NCI-H1436 treated with DMSO at 0.1 percent for 48 hours (cell line): ENCODE measurements at places on chromosomes 1 and 21.

GRCh38 chr1:78224246-78224785 is 178.6 kb downstream of the GIPC2 start:
- no peak for DNase-seq

GRCh38 chr1:46448109-46448911 is 41.3 kb upstream of the DMBX1 start:
- no peak for DNase-seq

DNA sequence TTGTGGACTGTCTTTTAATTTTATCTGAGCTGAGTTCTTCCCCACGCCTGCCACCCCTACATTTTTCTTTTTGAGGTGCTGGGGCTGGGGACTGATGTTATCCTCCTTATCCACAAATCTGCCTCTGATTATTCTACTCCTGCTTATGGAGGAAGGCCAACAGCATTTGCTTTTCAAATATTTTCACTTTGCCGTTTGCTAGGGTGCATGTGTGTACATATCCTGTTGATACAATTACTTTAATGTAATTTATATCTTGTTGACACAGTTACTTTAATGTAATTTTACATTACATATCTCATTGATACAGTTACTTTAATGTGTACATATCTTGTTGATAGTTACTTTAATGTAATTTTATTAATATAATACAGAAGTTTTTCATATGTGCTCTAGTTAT is 36.2 kb downstream of the PRRC2C start:
- no peak for DNase-seq

GRCh38 chr1:229474509-229474908 is 33.6 kb downstream of the NUP133 start:
- no peak for DNase-seq

GRCh38 chr1:64891448-64891825 is 74.9 kb downstream of the JAK1 start:
- no peak for DNase-seq

- no peak for DNase-seq
Observed at GRCh38 chr21:33789697-33790096, 125.9 kb downstream of the ATP5PO start.

GRCh38 chr1:89578946-89579684 is 53.8 kb upstream of the LRRC8C start:
- no peak for DNase-seq

GRCh38 chr1:21607549-21608529 is 61.3 kb downstream of the RAP1GAP start:
- no peak for DNase-seq

GRCh38 chr21:43865540-43866259 is 677 bp downstream of the AGPAT3 start:
- no peak for DNase-seq

DNA sequence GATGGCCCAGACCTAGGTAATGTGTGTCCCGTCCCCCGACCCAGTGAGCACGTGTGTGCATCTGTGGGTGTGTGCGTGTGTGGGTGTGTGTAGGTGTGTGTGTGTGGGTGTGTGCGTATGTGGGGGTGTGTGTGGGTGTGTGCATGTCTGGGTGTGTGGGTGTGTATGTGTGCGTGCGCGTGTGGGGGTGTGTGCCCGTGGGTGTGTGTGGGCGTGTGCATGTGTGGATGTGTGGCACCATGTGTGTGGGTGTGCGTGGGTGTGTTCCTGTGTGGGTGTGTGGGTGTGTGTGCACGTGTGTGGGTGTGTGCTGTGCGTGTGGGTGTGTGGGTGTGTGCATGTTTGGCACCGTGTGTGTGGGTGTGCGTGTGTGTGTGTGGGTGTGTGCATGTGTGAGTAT is 309.5 kb downstream of the KIF26B start:
- DNase-seq: no peak

- DNase-seq: no peak
Observed at GRCh38 chr1:228370941-228371740, 35.5 kb downstream of the TRIM11 start.

DNA sequence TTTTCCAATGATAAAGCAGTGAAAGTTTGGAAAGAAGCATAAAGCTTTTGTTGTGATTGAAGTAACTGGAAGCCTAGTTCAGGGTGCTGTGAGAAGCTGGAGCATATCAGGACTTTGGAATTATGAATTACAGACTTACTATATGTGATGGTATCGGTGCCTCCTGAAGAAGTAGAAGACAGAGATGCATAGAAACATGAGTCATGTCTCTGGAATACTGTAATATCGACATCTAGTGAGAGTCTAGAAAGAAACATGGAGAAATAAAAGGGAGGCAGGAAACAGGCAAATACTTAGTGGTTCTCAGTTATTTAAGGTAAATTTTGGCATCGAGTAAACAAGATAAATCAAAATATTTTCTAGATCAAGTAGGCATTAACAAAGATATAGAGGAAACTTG is 103.0 kb downstream of the CAMTA1 start:
- no peak for DNase-seq

GRCh38 chr1:67084765-67085318 is 30.9 kb upstream of the SLC35D1 start:
- DNase-seq: no peak

- no peak for DNase-seq
Observed at GRCh38 chr1:58857680-58858673, 74.1 kb upstream of the JUN start.

DNA sequence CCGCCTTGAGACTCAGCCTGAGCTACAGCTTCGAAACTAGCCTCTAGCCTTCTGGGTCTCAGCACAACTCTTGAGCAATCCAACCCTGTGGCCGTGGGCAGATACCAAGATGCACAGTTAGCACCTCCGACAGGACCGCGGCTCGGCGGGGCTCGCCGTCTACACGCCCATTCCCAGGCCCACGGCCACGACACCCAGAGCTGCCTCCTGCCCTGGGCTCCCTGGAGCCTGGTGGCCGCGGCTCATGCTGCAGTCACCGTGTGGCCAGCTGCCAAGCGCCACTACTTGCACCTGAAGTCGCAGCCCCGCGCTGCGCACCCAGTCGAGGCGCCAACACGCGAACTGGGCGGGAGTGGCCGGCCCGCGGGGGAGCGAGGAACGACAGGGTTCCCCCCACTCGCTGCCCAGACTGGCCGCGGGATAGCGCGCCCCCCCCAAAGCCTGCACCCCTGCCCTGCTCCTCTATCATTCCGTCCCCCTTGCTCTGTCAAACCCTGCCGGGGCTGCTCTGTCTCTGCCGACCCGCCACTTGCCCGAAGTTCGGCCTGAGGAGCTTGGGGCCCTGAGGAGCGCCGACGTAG is 729 bp upstream of the CDCA8 start:
- DNase-seq: no peak

DNA sequence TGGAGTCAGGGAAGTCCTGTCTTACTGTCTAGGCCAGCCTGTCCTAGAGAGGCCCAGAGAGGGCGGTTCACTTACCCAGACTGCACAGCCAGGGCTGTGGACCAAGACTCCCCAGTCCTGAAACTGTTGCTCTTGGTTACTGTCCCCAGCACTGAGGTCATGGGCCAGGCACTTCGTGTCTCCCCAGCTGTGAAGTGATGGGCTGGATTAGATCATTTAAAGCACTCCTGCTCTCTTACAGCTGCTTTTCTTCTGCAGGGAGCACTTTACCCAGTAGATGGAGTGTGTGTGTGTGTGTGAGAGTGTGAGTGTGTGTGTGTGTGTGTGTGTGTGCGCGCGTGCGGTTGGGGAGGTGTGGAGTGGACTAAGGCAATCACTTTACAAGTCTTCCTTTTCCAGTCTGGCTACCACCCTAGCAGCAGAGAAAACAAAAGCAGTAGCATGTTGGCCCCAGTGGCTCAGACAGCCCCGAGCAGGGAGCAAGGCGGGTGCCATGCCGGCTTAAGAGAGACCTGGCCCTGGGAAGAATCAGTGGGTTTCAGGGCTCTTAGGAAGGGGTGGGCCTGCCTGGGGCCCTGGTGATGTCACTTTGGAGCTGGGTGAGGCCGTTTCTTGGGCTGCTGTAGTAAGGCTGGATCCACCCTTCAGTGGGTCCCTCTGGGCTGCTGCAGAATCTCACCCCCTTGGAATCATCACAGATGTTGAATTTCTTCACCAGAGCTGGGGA is 2.4 kb downstream of the SPSB1 start:
- no peak for DNase-seq

DNA sequence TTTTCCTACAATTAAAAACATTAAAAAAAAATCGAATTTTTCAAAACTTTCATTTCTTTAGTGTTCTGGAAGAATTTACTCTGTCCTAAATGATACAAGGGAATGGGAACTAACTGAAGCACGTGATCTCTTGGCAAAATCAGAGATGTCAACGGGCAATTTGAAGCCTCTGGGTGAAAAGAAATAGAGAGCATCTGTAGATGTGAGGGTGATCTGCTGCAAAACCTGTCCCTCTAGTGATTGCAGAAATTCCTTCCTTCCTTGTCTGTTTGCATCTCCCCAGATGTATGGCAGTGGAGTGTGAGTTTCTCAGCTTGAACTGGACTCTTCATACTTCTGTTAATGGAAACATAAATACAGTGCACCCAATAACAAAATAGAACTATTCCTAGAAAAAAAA is 100.5 kb upstream of the S1PR1 start:
- DNase-seq: no peak

- DNase-seq: peak; percentile 63
Observed at GRCh38 chr21:40658311-40658710, 188.6 kb downstream of the DSCAM start.

GRCh38 chr1:227943381-227944089 is 4.2 kb downstream of the WNT9A start:
- no peak for DNase-seq

GRCh38 chr1:219726480-219727272 is 113.8 kb upstream of the ZC3H11B start:
- no peak for DNase-seq

GRCh38 chr21:44357064-44357837 is 3.8 kb downstream of the TRPM2 start:
- DNase-seq: no peak

- DNase-seq: no peak
Observed at GRCh38 chr1:210159211-210159610, 73.4 kb upstream of the SERTAD4 start.

GRCh38 chr1:12130466-12131130 is 36.2 kb upstream of the TNFRSF1B start:
- DNase-seq: no peak

GRCh38 chr1:112058815-112059450 is 69.5 kb upstream of the KCND3 start:
- DNase-seq: no peak

DNA sequence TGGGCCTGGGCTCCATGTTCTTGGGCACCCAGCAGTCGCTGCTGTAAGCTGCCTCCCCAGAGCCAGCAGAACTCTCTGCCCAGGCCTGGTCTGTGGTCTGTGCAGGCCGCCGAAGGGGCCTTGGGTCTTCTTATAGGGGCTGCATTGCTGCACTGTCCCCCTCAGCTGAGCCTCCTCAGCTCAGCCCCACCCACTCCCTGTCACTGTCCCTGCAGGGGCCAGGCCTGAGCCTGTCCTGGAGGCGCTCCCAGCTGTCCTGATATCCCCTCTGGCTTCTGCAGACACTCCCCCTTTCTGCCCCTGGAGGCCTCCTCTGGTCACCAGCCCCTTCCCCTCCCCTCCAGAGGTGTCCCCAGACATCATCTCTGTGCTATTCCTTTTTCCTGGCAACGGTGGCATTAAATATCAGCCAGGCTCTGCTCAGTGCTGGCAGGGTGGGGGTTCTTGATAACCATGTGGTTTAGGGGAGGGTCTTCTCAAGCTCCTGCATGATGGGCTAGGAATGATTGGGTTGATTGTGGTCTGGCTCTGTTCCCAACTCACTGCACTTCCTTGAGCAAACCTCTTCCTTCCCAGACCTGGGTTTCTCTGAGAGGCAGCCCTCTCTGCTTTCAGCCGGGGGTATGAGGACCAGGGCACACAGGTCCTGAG is 3.7 kb upstream of the FOXO6 start:
- DNase-seq: no peak

DNA sequence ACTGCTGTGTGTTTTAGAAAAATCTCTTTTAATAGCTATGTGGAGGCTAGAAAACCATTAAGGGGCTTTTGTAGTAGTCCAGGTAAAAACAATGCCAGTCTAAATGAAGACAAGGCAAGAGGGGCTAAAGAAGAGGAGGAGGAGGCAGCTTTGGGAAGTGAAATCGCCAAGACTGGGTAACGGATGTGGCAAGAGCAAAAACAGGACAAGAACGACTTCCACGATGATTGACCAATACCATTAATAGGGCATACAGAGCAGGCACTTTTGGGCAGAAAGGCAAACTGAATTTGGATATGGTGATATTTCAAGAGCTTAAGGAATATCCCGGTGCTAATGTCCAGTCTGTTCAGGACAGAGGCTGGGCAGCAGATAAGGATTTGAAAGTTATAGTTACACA is 22.0 kb downstream of the COA6 start:
- DNase-seq: no peak

DNA sequence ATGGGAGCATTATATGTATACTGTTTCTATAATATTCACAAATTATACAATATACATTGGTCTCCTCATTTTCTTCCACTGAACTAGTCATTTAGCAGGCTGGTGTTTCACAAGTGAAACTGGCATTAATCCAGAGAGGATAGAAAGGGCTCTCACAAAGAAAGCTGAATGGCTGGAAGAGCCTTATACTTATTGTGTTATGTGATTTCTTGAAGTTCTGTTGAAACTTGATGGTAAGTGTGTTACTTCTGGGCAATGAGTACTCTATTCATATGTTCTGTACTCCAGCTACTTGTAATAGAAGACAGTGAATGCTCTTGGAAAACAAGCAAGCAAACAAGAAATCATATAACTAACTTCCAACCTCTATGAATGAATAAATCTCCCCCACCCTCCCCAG is 14.9 kb downstream of the STX12 start:
- DNase-seq: no peak

DNA sequence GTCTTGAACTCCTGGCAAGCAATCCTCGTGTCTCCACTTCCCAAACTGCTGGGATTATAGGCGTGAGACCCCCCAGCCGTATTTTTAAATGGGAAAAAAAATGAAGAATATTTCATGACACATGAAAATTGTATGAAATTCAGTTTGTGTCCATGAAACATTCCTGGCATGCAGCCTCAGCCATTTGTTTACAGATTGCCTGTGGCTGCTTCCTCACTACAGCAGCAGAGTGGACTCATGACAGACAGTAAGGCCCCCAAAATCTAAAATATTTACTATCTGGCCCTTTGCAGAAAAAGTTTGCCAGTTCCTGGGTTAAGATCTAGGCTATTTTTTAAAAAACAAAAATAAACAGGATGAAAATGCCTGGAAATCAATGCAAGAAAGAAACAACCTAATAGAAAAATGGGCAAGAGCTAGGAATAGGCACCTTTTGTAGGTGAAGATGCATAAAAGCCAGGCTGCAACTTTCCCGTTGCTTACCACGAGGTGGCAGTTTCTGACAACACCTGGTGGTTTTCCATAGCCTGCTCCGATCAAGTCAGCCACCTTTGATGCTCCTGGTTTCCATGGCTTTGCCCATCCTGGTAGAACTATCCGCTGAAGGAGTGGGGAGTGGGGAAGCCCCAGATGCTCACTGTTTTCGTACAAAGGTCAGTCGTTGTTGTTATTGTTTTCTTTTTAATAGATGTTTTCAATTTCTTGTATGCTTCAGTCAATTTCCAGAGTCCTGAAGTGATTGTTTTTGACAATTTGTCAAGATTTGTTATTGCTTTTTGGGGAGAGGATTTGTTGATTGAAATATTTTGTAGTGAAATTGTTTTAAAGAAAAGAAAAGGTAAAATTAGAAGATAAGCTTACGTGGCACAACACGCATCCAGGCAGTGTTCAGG is 24.3 kb downstream of the UBE2Q1 start:
- DNase-seq: no peak

- no peak for DNase-seq
Observed at GRCh38 chr21:14977814-14978213, 87.0 kb downstream of the NRIP1 start.

GRCh38 chr1:8457760-8458381 is 140.0 kb downstream of the SLC45A1 start:
- DNase-seq: no peak

- DNase-seq: no peak
Observed at GRCh38 chr1:31809698-31810097, 6.1 kb downstream of the SPOCD1 start.

- DNase-seq: no peak
Observed at GRCh38 chr1:61017651-61018050, 64.7 kb upstream of the NFIA start.
